Stimulated activated CD8-positive, alpha-beta memory T cell treated with anti-CD3 and anti-CD28 coated beads, Interleukin-4, amount 100 ng/mL, for 1 hour (primary cell): ENCODE measurements at places on chromosomes 13 and 19.
A peak's percentile ranks its signal among the peaks of the same experiment; 100 is the strongest.

DNA sequence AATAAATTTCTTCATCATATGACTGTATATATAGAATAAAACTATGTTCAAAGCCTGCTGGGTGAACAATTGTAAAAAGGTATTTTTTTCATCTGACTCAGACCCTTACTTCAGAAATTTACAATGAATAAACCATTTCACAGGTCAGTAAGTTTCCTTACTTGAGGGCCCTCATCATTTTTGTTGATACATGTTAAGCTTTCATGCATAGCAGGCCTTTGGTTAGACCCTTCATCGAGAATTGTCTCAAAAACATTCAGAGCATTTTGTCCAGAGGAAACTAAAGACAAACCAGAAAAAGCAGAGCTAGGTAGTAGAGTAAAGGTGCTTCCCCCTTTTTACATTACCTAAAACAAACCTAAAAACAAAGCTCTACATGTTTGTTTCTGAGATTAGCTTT lies 46.2 kb downstream of the FNDC3A start:
- DNase-seq, result no peak

DNA sequence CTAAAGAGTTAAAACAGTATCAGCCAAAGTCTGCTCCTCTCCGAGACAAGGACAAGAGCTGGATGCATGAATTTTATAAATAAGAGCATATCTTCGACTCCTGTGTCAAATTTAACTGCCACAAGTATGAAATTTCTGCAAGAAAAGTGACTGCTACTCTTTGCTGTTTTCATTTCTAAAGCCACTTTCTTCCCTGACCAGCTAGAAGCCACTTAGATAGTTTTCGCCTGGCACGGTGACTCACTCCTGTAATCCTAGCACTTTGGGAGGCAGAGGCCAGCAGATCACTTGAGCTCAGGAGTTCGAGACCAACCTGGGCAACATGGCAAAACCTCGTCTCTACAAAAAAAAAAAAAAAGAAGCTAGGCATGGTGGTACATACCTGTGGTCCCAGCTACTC lies 61.3 kb downstream of the ENOX1 start:
- DNase-seq, result no peak

- DNase-seq, result no peak
Observed at GRCh38 chr13:25037057-25037813, 58.7 kb upstream of the PABPC3 start.

- no peak for DNase-seq
Observed at GRCh38 chr19:42113641-42114348, 18.5 kb downstream of the POU2F2 start.

DNA sequence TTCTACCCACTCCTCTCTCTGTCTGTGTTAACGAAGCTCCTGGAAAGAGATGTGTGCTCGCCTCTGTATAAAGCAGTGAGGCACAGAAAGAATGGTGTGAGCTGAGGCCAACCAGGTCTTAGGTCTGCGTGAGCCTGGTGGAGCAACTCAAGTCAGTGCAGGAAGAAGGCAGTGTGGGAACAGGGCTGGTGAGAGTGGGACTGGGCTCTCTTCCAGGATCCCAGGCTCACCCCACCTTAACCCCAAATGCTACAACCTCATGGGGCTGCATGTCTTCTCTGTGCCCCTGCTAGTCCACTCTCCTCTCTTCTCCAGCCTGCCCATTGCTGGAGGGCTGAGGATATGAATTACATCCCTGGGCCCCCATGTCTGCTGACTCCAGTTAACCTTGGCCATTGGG lies 127.4 kb downstream of the DCT start:
- no peak for DNase-seq

GRCh38 chr13:46372071-46372470 lies 15.0 kb downstream of the RUBCNL start:
- DNase-seq, result no peak

DNA sequence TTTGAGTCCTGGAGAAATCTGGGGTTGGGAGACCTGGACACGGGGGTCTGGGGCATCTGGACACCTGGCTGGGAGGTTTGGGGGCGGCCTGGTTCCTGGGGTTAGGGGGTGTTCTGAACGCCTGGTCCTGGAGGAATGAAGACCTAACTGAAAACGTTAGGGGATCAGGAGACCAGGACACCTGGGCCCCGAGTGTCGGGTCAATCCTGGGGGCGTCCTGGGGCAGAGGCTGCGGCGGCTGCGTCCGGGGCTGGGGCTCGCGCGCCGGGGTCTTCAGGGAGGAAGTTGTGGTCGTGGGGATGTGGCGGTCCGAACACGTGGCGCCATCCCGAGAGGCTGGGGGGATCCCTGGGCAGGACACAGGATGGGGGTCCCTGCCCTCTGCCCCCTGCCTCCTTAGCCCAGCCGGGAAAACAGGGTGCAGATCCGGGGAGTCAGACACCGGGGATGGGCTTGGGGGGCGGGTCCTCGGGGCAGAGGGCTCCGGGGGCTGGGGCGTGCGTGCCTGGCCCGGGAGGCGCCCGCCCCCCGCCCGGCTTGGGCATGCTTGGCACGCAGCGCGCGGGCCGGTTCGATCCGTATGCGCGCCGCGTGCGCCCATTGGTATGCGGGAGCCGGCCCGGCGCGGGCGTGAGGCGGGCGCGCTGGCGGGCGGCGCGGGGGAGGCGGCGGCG lies 632 bp downstream of the NPAS1 start:
- DNase-seq, result no peak

- no peak for DNase-seq
Observed at GRCh38 chr13:25085125-25085742, 10.7 kb upstream of the PABPC3 start.

DNA sequence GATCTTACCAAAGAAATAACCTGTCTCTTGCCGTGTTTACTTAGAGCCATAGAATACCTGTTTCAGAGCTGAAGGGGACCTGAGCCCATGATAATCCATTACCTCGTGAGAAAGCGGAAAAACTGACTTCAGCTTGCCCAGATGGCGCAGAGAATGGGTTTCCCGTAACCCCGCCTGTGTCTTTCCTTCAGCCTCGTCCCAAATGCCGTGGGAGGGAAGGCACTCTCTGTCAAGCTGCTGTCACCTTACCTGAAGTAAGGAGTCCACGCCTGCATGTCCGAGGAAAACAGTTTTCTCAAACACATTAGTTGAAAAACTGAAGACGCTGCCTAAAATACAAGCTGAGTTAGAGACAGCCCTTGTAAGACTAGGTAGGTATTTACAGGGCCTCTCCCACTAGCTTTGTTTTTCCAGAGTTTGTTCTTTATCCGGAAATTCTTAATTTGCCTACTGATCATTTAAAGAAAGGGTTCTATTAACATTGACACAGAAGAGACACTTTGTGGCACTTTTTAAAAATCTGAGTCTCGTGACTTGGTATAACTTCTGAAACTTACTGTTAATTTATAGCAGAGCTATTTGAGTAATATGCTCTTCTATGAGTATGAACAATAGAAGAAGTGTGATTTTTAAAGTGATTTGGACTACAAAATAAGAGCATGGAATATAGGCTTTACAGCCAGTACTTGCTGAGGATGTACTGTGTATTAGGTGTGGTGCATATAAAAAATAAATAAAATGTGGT lies 1.3 kb upstream of the INTS6 start:
- DNase-seq, result peak; percentile 19

GRCh38 chr13:106911020-106911419 lies 343.1 kb upstream of the ARGLU1 start:
- no peak for DNase-seq

- DNase-seq, result no peak
Observed at GRCh38 chr19:10583036-10583776, 3.9 kb downstream of the AP1M2 start.

GRCh38 chr13:49265822-49266221 lies 18.1 kb downstream of the CDADC1 start:
- DNase-seq, result no peak

GRCh38 chr19:53177986-53178385 lies 15.2 kb downstream of the ZNF665 start:
- DNase-seq, result no peak

DNA sequence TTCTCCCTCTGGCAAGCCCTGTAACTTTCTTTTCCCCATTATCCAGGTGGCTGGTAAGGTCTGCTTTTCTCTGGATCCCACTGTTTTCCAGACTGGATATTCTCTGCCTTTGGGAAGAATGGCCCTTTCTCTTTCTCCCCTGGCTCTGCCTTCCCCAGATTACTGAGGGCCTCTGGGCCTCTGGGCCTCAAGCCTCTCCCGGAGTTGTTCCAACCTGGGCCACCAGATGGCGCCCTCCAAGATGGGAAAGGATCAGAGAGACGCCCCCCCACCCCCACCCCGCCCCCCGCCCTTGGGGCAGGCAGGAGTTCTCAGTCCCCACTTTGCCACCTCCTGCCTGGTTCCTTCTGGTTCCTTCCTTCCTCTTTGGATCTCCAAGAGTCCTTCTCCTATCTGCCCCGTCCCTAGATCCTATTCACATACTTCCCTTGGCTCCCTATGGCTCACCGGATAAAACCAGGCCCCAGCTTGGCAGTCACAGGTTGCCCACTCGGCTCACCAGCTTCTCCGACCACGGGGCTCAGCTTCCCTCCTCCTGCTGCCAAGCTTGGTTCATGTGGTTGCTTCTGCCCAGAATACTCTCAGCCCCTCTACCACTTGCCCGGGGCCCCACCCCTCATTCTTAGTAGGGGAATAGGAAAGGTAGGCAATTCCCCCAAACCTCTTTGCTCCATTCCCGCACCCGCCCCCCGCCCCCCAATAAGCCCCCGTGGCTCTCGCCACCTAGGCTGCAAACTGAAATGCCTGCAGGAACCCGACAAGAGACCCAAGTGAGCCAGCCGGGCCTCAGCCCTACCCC lies 13.1 kb downstream of the EPS8L1 start:
- DNase-seq, result peak; percentile 59

GRCh38 chr13:73338389-73338788 lies 279.6 kb downstream of the KLF5 start:
- DNase-seq, result no peak

DNA sequence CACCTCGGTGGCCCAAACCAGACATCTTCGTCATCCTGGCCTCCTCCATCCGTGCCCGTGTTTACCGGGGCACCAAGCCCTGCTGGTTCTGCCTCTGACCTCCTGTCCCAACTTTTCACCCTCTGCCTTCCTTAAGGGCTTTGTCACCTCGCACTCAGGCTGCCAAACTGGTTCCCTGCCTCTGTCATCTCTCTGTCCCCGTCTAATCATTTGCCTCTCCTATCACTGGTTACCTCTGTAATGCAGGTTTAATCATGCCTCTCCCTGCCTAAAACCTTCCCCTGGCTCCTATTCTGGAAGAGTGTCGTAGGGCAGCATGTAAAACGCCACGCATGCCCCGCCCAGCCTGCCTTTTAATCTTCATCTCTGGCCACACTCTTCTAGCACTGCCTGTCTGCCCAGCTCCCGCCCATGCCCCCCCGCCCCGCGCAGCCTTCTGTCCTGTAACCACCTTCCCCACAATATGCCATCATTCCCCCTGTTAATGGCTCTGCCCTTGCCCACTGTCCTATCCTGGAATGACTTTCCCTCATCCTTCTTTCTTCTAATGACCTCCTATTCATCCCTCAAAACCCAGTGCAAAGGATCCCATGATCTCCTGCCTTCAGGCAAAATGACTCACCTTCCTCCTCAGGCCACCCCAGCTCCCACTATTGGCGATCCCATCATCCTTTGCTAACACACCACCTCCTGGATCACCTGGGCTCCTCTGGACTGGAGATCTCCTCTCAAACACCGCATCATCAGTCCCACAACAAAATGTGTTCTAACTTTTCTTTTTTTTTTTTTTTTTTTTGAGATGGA lies 66.7 kb downstream of the PEX11G start:
- no peak for DNase-seq

DNA sequence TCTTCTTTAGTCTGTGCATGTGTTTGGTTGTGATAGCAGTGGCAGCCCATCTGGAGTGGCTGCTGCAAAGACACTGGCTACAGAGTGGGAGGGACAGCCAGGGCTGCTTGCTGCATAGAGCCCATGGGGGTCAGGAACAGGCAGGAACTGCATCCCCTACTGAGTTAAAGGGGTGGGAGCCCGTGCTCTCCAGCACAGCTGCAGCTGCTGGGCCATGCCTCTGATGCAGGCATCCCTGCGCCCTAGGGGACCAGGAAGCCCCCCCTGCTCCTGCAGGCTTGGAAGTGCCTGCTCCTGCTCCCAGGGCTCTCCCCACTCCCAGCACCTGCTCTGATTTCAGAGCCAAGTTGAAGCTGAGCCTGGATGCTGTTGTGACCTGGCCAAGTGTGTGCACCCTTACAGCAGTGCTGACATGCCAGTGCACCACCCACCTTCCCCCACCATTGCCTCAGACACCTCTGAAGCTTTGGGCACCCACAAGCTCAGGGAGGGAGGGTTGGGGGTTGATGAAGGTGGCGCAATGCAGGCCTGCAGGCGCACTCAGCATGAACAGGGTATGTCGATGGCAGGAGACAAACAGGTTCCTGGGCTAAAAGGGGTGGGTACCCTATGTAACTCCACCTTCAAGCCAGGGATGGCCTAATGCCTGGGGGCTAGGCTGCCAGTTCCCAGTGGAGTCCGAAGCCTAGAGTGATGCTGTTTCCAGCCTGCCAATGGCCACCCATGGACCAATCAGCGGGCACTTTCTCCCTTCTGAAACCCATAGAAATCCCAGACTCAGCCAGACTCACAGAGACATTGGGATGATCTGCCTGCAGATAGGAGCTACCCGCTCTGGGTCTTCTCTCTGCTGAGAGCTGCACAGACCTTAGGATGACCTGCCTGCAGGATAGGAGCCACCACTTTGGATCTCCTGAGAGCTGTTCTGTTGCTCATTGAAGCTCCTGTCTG lies 919.9 kb upstream of the MIR17HG start:
- DNase-seq, result no peak

DNA sequence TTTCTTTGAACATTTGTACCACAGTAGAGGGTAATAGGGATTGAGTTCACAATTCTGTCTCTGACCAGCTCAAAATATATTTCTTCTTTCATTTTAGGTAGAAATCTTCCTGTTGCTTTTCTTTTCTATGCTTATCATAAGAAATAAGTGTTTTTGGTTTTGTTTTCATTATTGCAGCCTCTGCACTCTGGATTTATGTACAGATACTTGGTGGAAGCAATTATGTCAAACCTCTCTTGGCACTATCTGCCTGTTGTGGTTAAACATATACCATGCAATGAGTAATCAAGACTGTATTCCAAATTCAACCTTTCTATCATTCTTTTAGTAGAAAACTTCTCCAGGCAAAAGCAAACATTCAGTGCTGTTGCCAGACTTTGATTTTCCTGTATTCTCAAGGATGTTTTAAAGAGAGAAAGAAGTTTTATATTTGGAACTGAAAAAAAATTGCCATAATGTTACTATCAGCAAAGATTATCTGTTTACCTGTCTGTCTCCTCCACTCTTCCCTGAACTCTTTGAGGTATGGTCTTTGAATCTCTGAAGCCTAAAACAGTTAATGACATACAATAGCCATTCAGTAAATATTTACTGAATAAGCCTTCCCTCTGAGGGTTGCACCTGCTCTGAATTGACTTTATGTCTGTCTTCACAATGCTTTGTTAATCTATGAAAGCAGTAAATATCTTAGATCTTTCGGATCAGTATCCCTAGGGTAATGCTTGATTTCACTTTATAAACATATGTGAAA lies 612.5 kb upstream of the PRR20A start:
- DNase-seq, result no peak
